Esophagus mucosa (tissue), 1 donor: ENCODE measurements at places on chromosomes 13 and 19.

DNA sequence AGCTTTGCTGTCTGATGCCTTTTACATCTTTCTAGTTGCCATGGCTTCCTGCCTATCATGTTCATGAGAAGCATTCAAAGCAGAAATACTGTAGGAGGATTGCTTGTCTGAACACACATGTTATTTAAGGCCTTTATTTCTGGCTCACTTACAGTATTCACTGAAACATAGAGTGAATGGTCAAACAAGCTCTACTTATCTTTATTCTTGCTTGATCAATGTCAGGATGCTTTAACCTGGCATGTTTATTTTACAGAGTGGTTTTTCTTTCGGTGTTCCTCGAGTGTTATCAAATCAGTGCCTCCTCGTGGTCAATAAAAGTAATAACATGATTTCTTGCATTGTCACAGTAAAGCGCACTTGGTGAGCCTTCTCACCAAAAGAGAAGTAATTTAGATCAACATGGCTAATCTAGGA lies 73.5 kb upstream of the PCDH17 start:
- no peak for ATAC-seq

DNA sequence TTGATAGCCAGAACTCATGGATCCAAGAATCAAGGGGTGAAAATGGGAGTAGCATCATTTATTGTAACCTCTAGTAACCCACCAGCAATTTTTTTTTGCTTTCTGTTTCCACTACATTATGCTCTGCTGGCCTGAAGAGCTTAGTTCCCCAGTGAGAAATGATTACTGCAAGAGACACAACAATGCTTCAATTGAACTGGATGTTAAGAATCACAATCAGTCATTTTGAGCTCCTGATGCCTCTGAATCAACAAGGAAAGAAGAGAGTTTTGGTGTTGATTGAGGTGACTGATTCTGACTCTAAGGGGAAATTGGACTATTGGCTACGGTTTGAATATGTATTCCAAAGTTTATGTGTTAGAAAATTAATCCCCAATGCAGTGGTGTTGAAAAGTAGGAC lies 1084.4 kb downstream of the SLITRK1 start:
- ATAC-seq: no peak

DNA sequence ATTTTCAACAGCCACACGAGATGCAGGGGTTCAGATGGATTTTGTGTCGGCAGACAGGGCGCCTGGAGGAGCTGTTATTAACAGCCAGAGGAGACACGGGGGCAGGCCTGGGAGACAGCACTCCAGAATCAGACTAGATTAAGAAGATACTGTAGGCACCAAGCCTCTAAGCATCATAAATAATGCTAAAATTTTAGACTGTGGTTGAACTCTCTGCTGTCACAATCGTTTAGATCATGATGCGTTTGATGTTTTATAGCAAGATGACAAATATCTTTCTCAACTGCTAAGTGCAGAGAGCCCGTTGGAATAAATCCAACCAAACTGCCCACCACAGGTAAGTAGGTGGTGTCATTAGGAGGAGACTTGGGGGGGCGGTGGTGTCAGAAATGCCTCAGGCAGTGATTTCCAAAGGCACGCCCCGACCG lies 63.9 kb downstream of the CEBPG start:
- ATAC-seq: no peak

GRCh38 chr13:103145442-103145841 lies 79.2 kb upstream of the SLC10A2 start:
- no peak for ATAC-seq

GRCh38 chr13:113561417-113562084 lies 23.0 kb upstream of the TFDP1 start:
- no peak for ATAC-seq

- no peak for ATAC-seq
Observed at GRCh38 chr19:19214892-19215291, 3.1 kb downstream of the NCAN start.

GRCh38 chr13:29595380-29596063 lies at the start of gene SLC7A1:
SLC7A1 (minus strand) TSS chr13:29595688; CDS start chr13:29536188, 59,500 bp downstream.
- peak; percentile 91 for ATAC-seq

GRCh38 chr13:101019126-101019525 lies 344.5 kb upstream of the TMTC4 start:
- ATAC-seq: no peak

DNA sequence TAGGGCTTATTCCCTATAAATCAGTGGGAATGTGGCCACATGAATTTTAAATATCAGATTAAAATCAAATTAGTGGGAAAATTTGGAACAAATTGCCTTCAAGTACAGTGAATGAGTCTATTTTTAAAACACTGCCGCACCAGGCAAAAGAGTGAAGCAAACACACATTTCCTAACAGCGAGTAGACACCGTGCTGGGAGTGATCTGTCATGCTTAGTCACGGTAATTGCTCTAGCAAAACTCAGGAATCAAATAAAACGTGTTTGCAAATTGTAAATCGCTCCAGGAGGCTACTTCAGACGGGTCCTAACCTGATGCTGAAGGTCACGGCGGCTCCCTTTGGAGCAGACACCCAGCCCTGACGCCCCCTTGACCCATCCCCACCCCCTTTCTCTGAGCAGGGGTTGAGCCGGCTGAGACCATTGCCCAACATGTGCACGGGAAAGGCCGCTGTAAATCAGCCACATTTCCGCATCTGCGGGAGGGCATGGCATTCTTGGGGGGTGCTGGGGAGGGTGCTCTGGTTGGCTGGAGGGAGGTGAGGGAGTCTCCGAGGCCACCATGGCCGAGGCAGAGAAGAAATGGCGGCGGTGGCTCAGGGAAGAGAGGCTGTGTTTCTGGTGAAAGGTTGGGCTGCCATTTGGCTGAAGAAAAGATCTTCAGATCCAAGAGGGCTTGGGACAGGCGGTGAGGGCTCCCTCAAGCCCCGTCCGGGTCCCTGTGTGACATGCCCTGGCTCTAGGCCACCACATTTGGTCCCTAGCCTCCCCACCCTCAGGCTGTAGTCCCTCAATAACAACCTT lies 8.9 kb downstream of the CEBPA start:
- ATAC-seq: peak; percentile 53

- peak; percentile 48 for ATAC-seq
Observed at GRCh38 chr19:40284501-40285352, at the start of gene AKT2. AKT2 (minus strand) TSS chr19:40285345; CDS start chr19:40265267, 20,078 bp downstream.

GRCh38 chr13:50594276-50595051 lies 249.0 kb downstream of the DLEU7 start:
- ATAC-seq: peak; percentile 54

GRCh38 chr13:23146006-23146405 lies 34.8 kb upstream of the SGCG start:
- no peak for ATAC-seq

GRCh38 chr13:73740666-73741065 lies 393.5 kb downstream of the KLF12 start:
- ATAC-seq: no peak

GRCh38 chr19:4556597-4557127 lies 2.8 kb downstream of the SEMA6B start:
- peak; percentile 69 for ATAC-seq

GRCh38 chr13:42561752-42562467 lies 12.0 kb upstream of the TNFSF11 start:
- no peak for ATAC-seq

DNA sequence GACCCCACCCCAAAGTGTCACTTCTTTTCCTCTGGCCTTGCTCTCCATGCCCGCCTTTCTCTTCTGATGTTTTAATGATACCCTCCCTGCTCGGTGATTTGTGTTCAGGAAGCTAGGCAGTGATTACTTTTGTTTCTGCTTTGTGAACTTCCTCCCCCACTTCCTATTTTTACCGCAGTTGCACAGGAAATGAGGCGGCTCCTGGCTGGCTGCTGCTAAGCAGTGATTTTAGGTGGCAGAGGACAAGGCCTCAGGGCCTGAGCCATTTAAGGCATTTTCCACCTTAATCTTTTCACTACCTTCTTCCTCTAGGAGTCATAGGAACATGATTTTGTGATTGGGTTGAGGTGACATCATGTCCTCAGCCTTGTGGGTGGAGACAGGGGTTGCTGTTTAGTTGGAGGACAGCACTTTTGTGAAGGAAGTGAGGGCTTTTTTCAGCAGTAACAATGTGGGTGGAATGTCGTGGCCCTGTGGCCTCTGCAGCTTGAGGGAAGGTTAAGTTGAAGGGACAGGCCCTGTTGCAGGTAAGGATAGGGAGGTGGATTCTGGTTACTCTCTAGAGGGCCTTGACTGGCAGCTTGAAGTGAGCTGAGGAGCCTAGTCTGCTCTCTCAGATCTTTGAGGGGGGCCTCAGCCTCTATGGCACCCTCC lies 15.7 kb downstream of the GARRE1 start:
- peak; percentile 90 for ATAC-seq

- ATAC-seq: no peak
Observed at GRCh38 chr13:109819874-109820273, 33.5 kb upstream of the IRS2 start.

DNA sequence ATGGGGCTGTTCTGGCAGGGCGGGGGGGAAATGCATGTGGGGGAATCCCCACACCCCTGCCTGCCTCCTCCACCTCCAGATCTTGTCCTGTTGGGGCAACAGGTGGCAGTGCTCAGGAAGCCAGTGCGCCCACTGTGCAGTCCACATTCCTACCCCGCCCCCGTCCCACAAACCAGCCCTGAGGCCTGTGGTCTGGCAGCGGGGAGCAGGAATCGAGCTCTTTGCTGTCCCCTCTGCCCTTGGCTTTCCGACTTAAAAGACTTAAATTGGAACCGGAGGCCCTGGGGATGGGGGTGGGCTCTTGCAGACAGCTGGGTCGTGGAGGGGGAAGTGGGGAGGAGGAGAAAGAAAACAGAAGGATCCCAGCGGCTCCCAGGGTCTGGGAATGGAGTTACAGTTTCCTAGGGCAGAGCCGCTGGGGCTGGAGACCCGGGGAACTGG lies 4.3 kb downstream of the NANOS3 start:
- ATAC-seq: no peak

GRCh38 chr19:17406887-17407196 lies 1.4 kb upstream of the BST2 start:
- ATAC-seq: no peak

DNA sequence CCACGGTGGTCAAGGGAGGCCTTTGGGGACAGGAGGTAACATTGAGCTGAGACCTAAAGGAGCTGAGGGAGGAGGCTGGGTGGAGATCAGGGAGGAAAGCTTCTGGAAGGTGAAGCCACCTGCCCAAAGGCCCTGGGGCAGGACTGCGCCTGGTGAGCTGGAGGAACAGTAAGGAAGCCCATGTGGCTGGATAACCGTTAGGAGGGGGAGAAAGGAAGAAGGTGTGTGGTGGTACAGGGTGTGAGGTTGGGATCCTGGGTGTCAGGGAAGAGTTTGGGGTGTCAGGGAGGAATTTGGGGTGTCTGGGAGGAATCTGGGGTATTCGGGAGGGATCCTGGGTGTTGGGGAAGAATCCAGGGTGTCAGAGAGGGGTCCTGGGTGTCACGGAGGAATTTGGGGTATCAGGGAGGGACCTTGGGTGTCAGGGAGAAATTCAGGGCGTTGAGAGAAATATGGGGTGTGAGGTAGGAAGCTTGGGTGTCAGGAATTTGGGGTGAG lies 695 bp downstream of the TICAM1 start:
- peak; percentile 52 for ATAC-seq

DNA sequence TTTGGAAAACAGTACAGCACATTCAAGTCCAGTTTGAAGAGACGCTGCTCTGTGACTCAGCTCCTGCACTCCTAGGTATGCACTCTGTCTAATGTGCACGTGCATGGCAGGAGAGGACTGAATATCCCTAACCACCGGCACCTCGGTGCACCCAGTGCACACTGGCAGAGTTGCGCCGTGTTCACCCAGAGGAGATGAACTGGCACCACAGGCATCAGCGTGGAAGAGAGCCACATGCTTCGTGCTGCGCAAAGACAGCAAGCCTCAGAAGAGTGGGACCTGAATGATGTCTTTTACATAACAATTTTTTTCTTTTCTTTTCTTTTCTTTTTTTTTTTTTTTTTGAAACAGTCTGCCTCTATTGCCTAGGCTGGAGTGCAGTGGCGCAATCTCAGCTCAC lies 122.3 kb downstream of the DPF1 start:
- ATAC-seq: no peak

DNA sequence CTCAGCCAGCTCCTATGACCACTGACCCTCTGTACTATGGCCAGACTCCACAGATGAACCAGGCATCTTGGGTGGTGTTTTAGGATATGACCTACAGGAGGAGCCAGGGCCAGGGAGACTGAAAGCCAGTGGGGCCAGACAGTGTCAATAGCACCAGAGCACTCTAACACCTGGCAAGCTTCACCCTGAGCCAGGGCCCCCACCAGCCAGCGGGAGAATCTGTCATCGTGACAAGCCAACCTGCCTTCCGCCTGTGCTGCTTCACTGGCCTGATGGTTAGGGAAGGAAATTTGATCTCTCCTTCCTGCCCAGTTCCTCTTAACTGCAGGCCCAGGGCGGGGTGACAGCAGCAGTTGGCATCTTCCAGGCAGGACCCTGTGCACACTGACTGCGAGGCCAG lies 222.4 kb downstream of the UQCRFS1 start:
- no peak for ATAC-seq

DNA sequence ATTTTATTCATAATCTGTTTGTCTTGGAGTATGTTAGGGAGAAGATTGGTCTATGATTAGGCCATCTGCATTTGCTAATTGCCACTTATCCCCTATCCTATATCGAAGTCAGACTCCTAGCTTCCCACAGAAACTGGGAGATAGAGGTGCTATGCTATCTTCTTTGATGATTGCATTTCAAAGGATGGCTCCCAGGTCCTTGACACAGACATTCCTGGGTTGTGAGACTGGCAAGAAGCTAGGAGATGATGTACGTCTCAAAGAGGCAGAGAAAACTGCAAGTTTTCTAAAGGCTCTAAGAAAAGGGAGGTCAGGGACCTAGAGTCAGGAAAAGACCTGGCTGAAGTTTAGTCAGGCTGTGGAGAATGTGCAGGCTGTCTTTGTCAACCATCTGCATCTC lies 1251.9 kb downstream of the PCDH17 start:
- ATAC-seq: no peak

GRCh38 chr13:99256709-99257108 lies 1.5 kb downstream of the GPR18 start:
- ATAC-seq: no peak

GRCh38 chr13:60662595-60662994 lies 265.6 kb downstream of the TDRD3 start:
- no peak for ATAC-seq

GRCh38 chr13:41579881-41580280 lies 122.5 kb downstream of the RGCC start:
- no peak for ATAC-seq

- ATAC-seq: no peak
Observed at GRCh38 chr19:10826231-10826630, 9.8 kb downstream of the TMED1 start.
